ENCODE measurements at places on chromosomes 7 and 10.

GRCh38 chr10:94983555-94983954 lies 45.1 kb downstream of the CYP2C9 start:
- DNase-seq: no peak

- DNase-seq: no peak
Measured at GRCh38 chr10:126849646-126850045, 55.6 kb upstream of the DOCK1 start.

- no peak for DNase-seq
Measured at GRCh38 chr10:81314471-81314870, 560.5 kb upstream of the NRG3 start.

DNA sequence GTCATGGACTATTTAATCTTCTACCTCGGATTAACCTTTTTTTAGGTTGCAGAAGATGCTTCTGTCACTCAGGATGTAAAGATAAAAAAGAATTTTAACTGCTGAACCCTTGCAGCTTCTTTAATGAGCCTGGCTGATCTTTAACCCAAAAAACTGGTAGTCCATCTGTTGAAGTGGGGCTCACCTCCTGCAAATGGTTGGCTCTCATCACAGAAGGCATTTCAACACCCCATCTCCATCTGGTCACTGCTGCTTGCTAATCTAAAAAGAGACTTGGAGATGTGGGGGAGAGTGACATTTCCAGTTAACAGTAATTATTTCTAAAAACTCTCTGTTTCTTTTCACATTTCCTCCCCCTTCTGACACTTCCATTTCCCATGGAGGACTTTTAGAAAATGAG lies 208.6 kb downstream of the LHFPL3 start:
- DNase-seq: no peak

GRCh38 chr7:118855290-118855689 lies 630.8 kb downstream of the ANKRD7 start:
- DNase-seq: no peak

DNA sequence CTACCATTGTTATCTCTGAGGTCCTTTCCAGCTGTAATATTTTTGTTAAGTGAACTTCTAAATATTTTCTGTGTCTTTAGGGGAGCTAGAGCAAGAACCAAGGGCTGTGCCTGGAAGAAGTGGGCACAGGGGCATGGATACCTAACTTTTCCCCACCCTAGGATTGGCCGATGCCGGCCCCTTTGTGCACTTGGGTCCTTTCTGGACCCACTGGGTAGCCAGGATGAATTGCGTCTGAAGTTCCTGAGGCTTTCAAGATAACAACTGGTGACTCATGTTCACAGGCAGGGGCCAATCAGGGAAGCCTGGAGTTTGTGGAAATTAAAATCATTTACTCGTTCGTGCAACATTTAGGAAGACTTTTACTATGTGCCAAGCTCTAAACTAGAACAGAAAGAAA lies 758 bp downstream of the DPCD start:
- no peak for DNase-seq

All from dermis microvascular lymphatic vessel endothelial cell (primary cell).